ENCODE measurements at places on chromosomes 6 and 20. TPM values are rescaled to one million over a fixed set of nuclear protein-coding genes. Genes with fewer than 3 reads are reported as not detected.

DUSP22 gene
- 30.9 TPM for total RNA-seq

- DNase-seq, result no peak
These were observed 42.3 kb downstream of the SLC35D3 start for GRCh38 chr6:136964398-136964797.

HLA-DPA1 gene
- 2.0 TPM for total RNA-seq

DNA sequence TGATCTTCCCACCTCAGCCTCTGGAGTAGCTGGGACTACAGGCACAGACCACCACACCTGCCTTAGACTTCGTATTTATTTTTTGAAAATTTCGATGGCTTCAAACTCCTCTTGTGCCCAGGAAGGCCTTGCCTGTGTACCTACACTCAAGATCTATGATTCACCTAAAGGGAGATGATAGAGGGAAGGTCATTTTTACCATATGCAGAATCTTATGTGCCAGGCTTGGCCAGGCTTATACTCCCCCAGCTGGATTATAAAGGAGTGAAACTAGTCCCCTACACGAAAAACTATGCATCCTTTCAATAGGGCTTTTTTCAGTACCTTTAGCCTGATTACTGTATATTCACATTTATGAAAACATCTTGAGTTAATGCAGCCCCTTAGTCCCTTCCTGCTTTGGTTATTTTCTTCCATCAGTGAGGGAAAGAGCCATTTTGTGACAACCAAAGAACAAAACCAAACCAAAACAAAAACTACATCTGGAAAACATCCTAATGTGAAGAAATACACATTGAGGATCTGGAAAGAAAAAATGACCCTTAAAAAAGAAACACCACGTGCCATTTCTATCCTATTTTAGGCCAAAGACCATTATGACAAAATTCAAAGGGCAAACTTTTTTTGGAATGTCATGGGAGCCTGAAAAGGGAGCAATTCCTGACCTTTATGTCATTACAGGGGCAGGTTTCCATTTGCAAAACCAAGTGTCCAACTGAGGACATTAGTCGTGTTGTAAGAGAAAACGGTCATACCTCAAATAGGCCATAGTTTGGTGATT, 34.7 kb downstream of the RIPOR2 start:
- DNase-seq, result no peak

DNA sequence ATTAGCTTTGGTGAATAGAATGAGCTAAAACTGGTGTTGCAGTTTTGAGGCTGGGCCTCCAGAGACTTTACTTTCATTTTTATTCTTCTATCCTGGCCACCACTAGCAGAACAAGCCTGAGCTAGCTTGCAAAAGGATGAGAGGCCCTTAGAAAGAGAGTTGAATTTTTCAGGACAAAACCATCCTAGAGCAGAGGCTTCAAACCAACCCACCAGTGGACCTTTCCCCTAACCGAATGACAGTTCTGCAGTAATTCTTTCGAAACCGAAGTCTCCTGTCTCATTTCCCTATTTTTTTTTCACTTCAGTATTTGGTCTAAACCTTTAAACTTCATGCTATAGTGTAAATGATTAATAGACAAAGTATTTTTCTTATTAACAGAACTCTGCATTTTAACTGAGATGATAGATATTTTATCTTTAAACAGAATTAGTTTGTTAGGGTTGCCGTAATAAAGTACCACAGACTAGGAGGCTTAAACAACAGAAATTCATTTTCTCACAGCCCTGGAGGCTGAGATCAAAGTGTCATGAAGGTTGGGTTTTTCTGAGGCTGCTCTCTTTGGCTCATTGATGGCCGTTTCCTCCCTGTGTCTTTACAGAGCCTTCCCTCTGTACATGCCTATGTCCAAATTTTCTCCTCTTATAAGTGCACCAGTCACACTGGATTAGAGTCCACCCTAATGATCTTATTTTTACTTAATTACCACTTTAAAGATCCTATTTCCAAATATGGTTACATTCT, 80.6 kb upstream of the PAK5 start:
- DNase-seq, result no peak

- DNase-seq, result no peak
These were observed 60.9 kb upstream of the TULP1 start for GRCh38 chr6:35573495-35574110.

CST5 gene
- total RNA-seq, result not detected

BAG2 gene
- 4.5 TPM for total RNA-seq

GRCh38 chr6:157017861-157018260, 240.7 kb downstream of the ARID1B start:
- DNase-seq, result no peak

DNA sequence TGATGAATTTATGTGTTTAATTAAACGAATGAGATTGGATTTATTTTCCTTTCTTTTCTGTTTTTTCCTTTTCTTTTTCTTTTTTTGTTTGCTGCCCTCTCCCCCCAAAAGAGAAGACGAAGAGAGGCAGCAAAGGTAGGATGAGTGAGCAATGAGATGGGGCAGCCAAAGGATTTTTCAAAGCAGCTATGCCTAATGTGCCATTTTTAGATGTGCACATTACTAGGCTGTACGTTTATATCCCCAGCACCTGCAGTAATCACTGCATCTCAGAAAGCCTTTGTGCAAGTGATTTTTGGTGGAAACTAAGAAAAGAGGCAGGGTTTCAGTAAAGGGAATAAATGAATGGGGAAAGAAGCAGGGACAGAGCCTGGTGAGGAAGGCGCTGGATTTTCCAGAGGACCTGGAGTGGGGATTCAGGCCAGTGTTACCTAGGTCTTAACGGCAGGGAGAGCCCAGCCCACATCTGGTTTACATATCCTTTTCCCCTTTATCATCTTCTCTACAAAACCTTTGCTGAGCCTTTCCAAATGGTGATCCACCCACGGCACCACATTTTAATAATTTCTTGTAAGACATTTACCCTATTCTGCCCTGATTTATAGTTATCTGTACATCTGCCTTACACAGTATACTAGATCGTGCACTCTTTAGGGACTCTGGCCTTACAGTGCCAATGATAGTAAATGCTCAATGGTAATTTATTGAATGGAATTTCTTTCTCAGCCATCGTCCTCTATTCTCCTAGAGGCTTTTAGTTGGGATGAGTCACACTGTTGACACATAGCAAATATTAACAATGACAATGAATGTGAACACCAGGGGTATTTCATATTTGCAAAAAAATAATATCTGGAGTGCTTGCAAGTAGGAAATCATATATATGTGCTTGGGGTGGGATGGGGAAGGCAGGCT, 38.3 kb upstream of the ATXN1 start:
- no peak for DNase-seq

- DNase-seq, result no peak
These were observed 21.8 kb downstream of the TGM2 start for GRCh38 chr20:38143238-38143645.

DNA sequence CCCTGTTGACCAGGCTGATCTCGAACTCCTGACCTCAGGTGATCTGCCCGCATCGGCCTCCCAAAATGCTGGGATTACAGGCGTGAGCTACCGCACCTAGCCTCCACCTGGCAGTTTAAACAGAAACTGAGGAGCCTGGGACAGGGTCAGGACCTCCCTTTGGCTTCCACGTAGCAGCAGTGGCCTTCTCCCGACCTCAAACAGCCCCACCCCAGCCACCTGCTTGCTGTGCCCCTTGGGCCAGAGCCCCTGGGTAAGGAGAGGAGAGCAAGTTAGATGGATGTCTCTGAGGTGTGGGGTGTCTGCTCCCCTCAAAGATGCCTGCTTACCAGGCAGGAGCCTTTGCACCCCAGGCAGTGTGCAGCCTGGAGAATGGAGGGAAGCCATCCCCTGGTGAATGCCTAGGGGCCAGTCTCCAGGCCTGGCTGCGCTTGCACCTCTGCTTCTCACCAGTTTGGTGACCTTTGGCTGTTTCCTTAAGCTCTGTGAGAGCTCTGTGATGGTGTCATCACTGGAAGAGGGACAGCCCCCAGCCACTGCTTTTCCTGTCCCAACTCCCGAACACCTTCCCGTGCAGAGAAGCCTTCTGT, 42.1 kb upstream of the MDFI start:
- DNase-seq, result no peak

GRCh38 chr20:8777911-8778310, 291.0 kb upstream of the PLCB4 start:
- DNase-seq, result no peak

DNA sequence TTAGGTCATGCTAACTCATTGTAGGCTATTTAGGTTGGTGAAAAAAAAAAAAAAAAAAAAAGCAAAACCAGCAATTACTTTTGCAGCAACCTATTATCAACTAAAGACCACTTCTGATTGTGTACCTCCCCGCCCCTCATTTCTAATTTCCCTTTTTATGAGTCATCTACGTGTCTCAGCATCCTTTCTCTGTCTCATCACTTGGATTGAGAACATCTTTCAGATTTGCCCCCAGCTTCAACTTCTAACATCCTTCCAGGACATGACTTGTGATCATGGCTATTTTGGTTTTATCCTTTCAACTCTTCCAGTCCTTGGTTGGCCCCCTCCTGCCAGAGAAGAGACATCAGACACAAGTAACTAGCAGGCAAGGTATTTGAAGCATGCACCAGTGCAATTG, 156.7 kb upstream of the CCN2 start:
- no peak for DNase-seq

- DNase-seq, result no peak
These were observed 19.4 kb downstream of the TPX2 start for GRCh38 chr20:31758521-31758920.

- no peak for DNase-seq
These were observed 66.9 kb upstream of the RIN2 start for GRCh38 chr20:19691125-19691524.

GRCh38 chr6:33904050-33904746, 100.4 kb upstream of the MLN start:
- DNase-seq, result no peak

- no peak for DNase-seq
These were observed 62.9 kb downstream of the ESR1 start for GRCh38 chr6:151870375-151870774.

GRCh38 chr6:30683183-30683979, 3.1 kb downstream of the PPP1R18 start:
- no peak for DNase-seq

VGLL2 gene
- not detected for total RNA-seq

DNA sequence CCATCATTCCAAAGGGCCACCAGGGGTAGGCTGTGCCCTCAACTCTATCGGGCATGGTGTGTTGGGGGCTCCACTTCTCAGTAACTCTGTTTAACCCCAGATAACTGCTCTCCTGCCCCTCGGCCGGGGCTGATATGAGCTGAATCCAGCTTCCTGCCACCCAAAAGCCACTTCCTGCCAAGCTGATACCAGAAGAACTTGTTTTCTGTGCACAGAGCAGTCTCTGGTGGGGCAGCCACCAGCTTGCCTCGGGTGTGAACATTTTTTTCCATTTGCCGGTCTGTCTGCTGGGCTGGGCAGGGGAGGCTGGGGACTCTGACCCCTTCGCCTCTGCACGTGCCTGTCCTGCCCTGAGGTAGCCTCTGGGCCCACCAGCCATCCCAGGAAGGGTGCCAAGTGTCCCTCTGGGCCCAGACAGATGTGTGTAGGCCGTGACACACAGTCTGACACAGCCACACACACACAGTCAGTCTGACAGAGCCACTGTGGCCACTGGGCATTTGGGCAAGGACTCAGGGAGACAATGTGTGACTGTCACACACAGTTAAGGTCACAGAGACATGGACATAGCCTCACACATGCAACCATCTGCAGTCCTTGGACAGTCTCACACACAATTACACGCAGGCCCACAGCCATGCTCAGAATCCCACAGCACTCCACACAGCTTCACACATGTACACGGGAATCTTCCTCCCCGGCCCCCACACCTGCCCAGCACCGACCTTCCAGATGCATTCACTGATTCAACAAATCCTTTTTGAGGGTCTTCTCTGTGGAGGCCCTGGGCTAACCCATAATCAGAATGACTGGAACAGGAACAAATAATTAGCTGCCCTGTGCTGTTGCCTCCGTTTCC, 45.1 kb downstream of the NOL4L start:
- DNase-seq, result no peak

DNA sequence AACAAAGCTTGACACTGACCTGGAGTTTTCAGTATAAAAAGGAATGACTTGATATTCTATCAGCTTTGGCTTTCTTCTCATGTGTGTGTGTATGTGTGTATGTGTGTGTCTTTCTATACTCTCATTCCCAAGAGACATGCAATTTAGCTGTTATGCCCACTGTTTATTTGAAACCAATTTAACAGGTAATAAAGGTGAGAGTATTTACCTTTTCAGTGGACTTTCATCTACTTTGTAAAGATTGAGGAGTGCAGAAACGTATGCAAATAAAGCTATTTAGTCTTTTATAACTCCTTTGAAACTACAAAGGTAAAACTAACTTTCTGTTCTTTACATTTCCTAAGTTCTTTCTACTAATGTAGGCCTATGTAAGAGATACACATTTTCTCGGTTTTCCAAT, 103.5 kb upstream of the HS3ST5 start:
- no peak for DNase-seq

DNA sequence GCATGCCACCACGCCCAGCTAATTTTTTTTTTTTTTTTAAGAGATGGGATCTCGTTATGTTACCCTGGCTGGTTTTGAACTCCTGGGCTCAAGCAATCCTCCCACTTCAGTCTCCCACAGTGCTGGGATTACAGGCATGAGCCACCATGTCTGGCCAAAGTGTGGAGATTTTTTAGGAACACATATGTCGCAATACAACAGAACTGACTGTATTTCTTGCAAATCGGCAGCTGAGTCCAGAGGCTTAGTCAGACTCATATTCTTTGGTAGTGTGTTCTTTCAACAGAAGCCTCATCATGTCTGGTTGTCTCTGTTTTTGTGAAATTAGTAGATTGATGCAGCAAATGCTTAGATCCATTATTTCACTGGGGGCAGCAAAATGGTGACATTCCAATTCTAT, 23.9 kb upstream of the CD164 start:
- DNase-seq, result no peak

All from mesothelial cell of epicardium (in vitro differentiated cells).